ENCODE measurements at places on chromosomes 16 and 17.

GRCh38 chr17:77875881-77876509 lies 82.5 kb upstream of the TNRC6C start:
- DNase-seq = no peak

DNA sequence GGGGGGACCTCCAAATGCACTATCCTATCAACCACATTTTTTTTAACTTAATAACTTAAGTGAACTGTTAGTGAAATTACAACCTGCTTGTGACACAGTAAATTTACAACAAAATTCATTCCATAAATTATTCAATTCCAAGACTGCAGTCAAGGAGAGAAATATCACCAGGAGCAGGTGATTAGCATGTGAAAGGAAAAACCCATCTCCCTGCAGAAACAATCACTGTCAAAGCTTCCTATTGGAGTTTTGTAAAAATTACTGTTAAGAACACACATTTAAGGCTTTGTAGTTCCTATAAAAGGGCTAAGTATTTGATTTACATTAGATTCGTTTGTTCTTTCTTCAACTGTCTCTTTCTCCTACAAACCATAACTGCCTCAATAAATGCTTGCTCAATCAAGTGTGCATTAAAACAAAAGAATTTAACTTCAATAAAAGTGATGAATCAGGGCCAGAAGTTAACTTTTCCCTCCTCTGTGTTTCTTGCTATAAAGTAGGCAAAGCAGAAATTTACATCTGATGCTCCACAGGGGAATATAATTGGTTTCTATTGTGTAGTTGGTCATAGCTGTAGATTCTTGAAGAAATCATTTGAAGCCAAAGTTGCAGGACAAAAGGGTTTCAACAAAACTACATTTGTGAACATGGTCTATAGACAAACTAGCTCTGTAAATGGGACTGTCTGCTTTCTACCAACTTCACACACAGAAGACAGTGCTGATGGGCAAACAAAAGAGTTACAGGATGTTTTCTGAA lies 195.1 kb upstream of the PSMD7 start:
- no peak for DNase-seq

DNA sequence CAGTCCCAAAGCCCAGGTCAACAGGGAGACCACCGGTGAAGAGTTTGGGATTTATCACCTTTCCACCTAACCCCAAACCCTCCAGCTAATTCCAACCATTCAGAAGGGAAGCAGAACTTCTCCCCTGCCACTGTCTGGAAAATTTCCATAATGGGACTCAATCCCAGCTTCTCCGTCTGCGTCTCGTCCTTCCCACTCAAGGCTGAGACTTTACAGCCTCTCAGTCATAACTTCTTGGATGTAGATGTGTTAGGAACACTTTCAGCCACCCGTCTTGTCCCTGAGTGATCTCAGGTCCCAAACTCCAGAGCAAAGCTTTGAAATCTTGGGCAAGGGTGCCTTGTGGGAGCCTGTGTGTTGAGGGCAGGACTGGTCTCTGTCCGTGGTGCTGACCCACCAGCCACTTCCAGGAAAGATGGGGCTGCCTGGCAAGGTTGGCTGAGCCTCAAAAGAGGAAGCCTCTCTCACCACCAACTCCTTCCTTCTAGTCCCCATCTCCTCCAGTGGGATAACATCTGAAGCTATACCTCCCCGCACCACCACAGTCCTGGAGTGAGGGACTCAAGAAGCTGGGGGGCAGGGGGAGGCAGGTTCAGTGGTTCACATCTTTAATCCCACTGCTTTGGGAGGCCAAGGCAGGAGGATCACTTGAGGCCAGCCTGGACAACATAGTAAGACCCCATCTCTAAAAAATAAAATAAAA lies 9.3 kb downstream of the GAS2L2 start:
- no peak for DNase-seq

- no peak for DNase-seq
These were observed 20.3 kb downstream of the TRIM25 start for GRCh38 chr17:56893503-56893902.
